ENCODE measurements at places on chromosomes 11 and 22.

- DNase-seq: no peak
Observed at GRCh38 chr11:75795276-75796090, 19.5 kb upstream of the UVRAG start.

DNA sequence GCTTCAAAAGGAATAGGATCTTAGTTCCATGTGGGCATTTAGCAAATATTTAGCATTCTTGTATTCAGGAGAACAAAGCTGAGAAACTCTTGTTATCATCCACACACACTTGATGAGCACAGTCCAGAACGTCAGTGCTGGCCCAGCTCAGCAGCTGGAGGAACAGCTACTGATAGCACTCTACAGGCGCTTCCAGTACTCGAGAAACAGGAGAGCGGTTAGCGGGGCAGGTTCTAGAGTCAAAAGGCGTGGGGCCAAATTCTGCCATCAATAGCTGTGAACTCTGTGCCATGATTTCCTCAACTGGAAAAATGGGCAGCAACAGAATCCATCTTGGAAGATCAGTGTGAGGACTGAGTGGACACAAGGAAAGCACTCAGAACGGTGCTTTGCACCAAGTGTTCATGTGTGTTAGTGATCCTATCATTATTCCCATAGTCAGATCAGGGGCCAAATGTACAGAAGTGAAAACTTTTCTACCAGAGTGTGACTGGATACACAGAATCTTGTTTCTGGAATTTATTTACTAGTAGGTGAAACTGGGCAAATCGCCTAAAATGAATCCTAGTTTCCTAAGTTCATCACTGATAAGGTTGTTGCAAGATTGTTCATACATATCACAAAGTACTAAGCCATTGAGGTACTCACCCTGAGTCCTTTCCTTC is 3.2 kb downstream of the JOSD1 start:
- DNase-seq: no peak

DNA sequence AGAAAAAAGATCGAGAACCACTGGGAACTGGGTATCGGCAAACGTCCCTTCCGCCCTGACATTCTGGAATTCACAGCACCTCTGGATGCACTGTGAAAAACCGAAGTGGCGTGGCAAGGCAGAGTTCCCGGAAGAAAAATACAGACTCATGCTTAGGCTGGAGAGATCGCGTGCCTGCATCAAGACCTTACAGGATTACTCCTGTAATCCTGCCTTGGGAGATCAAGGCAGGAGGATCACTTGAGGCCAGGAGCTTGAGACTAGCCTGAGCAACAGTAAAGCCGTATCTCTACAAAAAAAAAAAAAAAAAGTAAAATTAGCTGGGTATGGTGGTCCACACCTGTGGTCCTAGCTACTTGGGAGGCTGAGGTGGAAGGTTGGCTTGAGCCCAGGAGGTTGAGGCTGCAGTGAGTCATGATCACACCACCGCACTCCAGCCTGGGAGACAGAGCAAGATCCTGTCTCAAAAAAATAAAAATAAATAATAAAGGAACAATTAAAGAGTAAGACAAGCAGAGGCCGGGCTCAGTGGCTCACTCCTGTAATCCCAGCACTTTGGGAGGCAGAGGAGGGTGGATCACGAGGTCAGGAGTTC is 19.9 kb upstream of the TEF start:
- DNase-seq: no peak

GRCh38 chr22:36435516-36436415 is 45.7 kb downstream of the TXN2 start:
- DNase-seq: no peak

DNA sequence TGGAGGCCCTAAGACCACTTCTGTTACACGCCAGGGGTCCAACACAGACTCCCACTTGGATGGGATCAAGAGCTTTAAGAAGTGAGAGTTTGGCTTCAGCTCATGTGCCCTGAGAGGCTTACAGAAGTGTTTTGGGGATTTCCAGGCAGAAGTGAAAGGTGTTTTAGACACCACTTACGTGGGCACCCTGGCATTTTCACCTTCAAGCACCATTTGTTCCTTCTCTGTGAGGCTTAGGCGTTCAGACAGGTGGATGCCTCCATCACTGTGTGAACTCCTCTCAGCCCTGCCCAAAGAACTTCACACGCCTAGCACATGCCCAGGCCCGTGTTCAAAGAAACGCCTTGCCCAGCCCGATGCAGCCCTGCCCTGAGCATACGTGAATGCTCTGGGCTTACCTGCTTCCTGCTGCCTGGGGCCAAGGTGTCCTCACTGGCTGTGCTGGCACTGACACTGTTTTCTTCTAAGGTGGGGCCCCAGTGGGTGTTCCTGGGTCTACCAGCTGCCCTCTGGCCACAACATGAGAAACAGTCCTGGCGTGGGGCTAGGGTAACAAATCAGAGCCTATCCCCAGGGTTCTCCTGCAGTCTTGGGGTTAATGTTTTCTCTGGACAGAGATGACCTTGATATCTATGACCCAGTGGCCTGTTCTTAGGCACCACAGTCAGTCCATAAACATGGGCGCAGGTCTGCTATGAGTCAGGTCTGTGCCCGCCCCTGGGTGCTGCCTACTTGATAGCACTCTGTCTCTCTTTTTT is 34.0 kb downstream of the AMPD3 start:
- DNase-seq: no peak

GRCh38 chr11:34960277-34960676 is 43.9 kb downstream of the PDHX start:
- no peak for DNase-seq

- peak; percentile 59 for DNase-seq
Observed at GRCh38 chr22:43099095-43099494, 9.9 kb upstream of the TTLL1 start.

DNA sequence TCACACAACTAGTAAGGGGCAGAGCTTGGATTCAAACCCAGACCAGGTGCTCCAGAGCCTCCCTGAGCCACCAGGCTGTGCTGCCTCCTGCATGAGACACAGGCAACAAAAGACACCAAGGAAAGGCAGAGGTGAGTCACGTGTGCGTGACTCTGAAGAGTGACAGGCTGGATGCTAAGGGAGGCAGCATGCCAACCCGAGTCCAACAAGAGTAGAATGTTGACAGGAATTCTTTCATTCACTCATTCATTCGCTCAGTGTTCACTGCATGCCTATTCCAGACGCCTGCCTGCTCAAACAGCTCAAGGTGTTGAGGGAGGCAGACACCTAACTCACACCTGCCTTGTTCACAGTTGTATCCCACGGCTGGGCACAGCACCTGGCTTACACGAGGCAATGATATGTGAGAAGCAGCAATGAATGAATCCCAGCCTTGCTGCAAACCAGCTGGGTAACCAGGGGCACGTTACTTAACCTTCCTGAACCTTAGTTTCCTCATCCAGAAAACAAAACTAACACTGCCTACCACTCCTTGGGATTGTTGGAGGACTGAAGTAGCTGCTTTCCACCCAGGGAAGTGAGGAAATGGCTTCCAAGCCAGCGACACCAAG is 73.8 kb upstream of the ARFGAP3 start:
- DNase-seq: no peak

DNA sequence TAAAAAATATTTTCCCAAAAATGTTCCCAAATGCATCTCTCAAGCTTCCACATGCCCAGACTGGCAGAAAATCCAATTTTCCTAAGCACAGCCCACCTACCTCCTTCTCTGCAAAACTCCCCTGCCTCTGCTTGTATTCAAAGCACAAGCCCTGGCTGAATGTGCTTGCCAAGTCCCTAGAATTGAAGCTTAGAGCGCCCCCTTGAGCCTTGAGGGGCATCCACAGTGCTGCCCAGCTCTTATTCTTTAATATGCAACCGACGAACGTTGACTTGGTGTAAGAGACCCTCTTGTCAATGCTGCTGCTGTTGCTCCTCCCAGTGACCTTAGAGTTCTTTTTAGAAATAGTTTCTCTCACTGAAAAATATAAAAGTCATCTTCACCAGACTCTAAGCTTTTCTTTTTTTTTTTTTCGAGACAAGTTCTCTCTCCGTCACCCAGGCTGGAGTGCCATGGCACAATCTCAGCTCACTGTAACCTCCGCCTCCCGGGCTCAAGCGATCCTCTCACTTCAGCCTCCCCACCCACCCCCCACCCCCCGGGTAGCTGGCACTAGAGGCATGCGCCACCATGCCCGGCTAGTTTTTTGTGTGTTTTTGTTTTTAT is 63.5 kb upstream of the CAPRIN1 start:
- DNase-seq: peak; percentile 75

GRCh38 chr11:73597336-73597955 is 466 bp downstream of the FAM168A start:
- DNase-seq: no peak

GRCh38 chr22:22949953-22950352 is 62.3 kb downstream of the IGLL5 start:
- DNase-seq: no peak

DNA sequence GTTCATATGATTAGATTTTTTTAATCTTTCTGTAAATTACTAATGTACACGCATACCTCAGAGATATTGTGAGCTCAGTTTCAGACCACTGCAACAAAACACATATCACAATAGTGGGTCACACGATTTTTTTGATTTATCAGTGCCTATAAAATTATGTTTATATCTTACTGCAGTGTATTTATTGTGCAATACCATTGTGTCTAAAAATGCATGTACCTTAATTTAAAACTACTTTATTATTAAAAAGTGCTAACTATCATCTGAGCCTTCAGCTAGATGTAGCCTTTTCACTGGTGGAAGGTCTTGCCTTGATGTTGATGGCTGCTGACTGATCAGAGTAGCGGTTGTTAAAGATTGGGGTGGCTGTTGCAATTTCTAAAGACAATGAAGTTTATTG is 918.8 kb upstream of the CHORDC1 start:
- DNase-seq: no peak

DNA sequence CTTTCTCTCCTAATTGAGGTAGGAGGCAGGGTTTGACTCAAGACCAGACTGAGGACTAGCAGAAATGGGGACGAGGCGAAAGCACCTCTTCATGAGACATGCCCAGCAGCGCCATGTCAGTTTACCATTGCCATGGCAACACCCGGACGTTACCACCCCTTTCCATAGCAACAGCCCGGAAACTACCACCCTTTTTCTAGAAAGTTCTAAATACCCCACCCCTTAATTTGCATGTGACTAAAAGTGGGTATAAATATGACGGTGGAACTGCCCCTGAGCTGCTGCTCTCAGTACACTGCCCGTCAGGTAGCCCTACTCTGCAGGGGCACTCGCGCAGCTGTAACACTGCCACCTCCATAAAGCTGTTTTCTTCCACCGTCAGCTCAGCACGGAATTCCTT is 5.9 kb upstream of the RAC2 start:
- no peak for DNase-seq

DNA sequence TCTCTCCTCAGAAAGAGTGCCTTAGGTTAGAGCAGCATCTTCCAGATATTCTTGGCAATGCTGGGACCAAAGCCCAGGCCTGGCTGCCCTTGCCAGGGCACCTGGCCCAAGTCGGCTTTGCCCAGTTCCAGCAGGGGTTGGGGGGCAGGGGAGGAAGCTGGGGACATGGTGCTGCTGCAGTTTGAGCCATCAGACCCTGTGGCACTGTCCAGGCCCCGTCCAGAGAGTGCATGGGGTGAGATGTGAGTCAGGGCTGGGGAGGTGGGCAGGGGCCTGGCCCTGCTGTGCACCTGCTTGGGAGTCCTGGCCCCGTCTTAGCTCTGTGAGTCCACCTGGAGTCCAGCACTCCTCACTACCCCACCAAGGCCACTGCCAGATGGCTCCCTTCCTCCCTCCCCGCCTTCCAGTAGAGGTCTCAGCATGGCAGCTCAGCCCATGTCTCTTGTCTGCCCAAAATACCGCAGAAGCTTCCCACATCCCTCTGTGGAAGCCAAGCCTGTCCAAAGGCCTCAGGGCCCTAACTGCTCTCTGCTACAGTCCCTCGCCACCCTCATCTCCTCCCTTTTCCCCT is 16.6 kb downstream of the DERL3 start:
- DNase-seq: peak; percentile 55

GRCh38 chr22:30371981-30372380 is 15.2 kb downstream of the CCDC157 start:
- DNase-seq: no peak

DNA sequence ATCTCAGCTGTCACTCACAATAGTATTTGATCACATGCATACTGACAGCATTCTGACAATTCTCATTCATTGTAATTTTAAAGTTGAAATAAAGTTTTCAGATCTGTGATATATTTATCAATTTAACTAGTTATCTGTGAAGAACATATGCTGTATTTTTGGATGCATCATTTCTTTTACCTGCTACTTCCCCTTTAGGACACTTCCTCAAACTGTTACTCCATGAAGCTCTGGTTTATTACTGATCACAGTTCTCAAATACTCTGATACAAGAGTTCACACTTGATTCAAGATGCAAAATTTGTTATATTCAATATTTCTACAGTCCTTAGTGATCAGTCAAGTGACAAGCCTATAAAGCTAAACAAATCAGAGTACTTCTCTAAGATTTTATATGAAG is 1655.2 kb downstream of the LRRC4C start:
- DNase-seq: no peak

DNA sequence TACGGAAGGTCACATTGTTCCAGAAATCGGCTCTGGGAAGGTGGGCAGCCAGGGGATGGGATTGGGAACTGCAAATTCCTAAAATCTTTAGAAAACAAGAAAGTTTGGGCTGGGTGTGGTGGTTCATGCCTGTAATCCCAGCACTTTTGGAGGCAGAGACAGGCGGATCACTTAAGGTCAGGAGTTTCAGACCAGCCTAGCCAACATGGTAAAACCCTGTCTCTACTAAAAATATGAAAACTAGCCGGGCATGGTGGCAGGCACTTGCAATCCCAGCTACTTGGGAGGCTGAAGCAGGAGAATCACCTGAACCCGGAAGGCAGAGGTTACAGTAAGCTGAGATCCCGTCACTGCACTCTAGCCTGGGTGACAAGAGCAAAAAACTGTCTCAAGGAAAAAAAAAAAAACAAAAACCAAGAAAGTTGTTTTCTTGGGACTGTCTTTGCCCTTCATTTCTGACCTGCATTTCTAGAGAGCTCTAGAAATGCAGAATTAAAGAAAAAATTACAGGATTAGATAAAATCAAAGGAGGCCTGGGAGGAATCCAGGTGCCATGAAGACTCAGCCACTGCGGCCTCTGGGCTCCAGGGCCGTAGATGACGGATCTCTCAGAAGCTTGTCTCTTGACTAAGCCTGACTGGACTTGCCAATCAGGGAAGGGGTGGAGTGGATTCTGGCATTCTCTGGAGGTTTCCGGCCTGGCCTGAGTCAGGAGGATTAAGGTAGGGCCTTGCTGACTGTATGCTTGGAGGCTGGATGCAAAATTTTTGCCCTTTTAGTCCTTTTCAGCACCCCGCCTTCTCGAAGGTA is 5.3 kb upstream of the MALAT1 start:
- no peak for DNase-seq

All from Right ventricle myocardium inferior (tissue), 1 donor.